ENCODE measurements at places on chromosomes 11 and 22. TPM values are rescaled to one million over a fixed set of nuclear protein-coding genes. Genes with fewer than 3 reads are reported as not detected.

The SH3BP1 gene
- 110 TPM for total RNA-seq

The CATSPER1 gene
- 0.76 TPM for total RNA-seq

The SIRT3 gene
- total RNA-seq: 14.8 TPM

The CLMP gene
- not detected for total RNA-seq

The GLB1L3 gene
- total RNA-seq: 16.1 TPM

The CCDC188 gene
- total RNA-seq: not detected

The FTH1 gene
- 580 TPM for total RNA-seq

The RFPL2 gene
- total RNA-seq: 0.26 TPM

- DNase-seq: no peak
Observed at GRCh38 chr11:95245581-95245980, 14.6 kb upstream of the SESN3 start.

- DNase-seq: no peak
Observed at GRCh38 chr22:38832005-38832978, 11.5 kb downstream of the NPTXR start.

GRCh38 chr22:42431401-42432019 lies 693 bp downstream of the NFAM1 start:
- no peak for DNase-seq

DNA sequence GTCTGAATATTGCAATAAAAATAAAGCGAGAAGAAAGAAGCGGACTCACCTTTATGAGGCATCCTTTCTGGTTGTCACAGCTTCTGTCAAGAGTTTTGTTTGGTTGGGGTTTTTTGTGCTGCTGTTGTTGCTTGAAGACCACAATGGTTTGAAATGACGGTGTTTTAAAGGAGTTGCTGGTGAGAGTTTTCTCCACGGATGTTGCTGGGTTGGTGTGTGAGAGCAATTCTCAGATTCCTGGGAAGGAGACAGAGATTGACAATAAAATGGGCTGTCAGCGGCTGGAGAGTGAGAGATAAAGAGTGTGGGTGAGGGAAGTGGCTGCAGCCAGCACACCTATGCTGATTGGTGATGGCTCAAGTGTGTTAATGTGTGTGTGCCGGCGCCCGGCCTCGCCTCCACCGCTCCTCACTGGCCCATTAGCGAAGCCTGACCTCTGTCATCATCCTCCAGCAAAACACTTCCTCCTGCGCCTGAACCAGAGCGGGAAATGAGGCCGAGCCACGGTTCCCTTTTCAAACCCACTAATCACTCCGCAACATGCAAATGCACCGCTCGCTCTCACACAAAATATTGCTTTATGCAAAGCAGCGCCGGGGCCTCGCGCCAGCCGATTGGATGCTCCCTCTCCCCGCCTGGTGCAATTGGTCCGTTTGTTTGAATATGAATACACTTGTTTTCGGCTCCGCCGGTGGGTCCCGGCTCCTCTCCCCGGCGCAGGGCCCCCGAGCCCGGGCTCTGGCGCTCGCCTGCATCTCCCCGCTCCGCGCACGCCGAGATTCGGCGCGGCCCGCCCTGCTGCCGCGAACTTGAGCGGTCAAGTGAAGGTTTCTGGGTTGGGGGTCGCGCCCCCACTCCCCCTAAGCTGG lies at the start of gene PAX6:
Gene PAX6, minus strand, starts transcription at position 544 of the 869 bp plus-strand sequence. CDS start 4,911 bp downstream, outside the sequence.
- DNase-seq: peak; percentile 14

DNA sequence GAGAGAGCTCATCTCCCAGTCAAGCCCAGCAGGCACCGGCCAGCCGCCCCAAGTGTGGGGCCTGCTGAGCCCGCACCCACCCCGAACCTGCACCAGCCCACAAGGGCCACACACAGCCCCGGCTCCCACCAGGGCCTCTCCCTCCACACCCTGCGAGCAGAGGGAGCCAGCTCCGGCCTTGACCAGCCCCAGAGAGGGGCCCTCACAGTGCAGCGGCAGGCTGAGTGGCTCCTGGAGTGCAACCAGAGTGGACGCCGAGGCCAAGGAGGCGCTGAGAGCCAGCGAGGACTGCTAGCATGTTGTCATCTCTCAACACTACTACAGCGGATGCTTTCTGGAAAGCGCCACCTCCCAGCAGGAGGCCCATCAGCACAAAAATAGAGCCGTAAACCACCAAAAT lies 10.9 kb downstream of the DEFB108B start:
- no peak for DNase-seq

GRCh38 chr11:70783356-70783755 lies 385.0 kb downstream of the CTTN start:
- DNase-seq: no peak

- DNase-seq: no peak
Observed at GRCh38 chr11:20367313-20367948, 3.9 kb downstream of the HTATIP2 start.

DNA sequence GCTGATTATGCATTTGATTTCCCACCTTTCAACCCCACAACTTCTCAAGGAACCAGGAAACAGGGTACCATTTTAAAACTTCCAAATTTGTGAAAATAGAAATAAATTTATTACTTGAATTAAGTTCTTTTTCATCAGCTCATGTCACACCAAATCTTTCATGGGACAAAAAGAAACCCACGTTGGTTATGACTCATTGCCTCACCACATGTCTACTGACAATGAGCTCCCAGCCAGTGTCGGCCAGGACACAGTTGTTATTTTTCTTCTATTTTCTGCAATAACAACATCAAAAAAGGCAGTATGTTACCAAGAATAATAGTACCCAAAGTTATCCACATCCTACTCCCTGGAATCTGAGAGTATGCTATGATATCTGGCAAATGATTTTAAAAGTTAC lies 17.3 kb downstream of the MS4A6A start:
- no peak for DNase-seq

DNA sequence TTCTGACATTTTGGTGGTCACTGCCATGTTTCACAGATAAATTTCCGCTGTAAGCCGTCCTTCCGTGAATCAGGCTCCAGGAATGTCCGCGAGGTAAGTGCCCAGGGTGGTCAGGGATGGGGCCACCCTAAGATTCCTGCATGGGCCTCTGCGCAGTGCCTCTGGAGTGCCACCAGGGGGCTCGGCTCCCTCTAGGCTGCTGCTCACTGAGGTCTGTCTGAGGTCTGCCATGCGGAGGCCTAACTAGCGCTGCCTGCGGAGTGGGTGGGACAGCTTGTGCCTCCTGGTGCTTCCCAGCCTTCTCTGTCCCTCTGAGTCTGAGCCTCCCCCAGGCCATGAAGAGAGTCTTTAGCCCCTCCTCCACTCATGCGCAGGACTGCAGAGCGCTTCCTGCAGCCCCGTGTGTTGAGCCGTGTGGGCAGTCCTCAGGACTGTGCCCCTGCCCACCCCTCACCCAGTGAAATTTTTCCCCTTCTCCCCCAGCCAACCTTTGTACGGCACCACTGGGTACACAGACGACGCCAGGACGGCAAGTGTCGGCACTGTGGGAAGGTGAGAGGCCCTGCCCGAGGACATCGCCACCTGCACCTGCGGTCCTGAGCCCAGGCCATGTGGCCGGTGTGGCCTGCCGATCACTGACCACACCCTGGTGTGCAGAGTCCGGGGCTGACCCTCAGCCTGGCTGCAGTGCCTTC lies 11.9 kb upstream of the MDK start:
- DNase-seq: peak; percentile 37

- no peak for DNase-seq
Observed at GRCh38 chr22:29339381-29340235, 24.1 kb upstream of the RASL10A start.

- DNase-seq: no peak
Observed at GRCh38 chr11:111633248-111633647, 31.0 kb downstream of the SIK2 start.

DNA sequence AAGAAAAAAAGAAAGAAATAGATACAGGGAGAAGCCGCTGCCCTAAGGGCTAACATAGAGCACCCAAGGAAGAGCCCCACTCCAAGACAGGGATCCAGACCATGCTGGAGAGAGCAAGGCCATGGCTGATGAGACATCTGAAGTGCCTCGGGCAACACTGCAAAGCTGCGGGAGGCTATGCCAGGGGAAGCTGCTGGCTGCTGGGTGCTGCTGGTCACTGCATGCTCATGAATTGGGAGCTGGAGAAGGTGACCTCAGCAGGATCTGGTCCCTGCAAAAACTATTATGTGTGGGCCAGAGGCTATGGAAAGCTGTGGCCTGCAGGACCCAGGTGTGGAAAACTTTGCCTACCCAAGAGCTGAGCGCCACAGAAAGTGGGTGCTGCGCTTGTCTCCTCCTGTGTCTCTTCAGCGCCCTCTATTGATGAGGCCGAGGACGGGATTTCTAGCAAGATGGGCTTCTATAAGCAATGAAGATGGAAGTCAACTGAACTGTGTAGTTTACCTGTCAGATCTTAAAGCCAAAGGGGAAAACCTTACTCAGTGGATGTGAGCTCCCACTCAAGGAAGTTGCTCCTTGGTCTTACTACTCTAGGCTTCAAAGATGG lies 17.3 kb upstream of the SLC29A2 start:
- peak; percentile 65 for DNase-seq

All from activated T-helper 1 cell treated with anti-CD3 and anti-CD28 coated beads, Interleukin-12 subunit alpha, Interleukin-12 subunit beta, Interleukin-2, Interleukin-4 antibody, amounts not matched to agents 30 ng/mL and 10 ng/mL and 1 ng/mL, durations not matched to agents 14 hours and 24 hours and 36 hours (primary cell).